Right atrium auricular region (tissue), 2 donors: ENCODE measurements at places on chromosomes 4 and X. TPM values are rescaled to one million over a fixed set of nuclear protein-coding genes. Genes with fewer than 3 reads are reported as not detected.
A peak's percentile ranks its signal among the peaks of the same experiment; 100 is the strongest.

- DNase-seq: peak; percentile 87
Measured at GRCh38 chrX:40107291-40108161, 9.8 kb upstream of the BCOR start.

- no peak for DNase-seq
Measured at GRCh38 chr4:8769645-8770517, 101.8 kb downstream of the HMX1 start.

GRCh38 chr4:120886191-120886590 lies 36.3 kb downstream of the PRDM5 start:
- no peak for DNase-seq

GRCh38 chr4:159097785-159098184 lies 5.1 kb upstream of the RAPGEF2 start:
- no peak for DNase-seq

Gene PPEF2
- not detected for total RNA-seq

GRCh38 chrX:45274576-45274975 lies 73.9 kb upstream of the DIPK2B start:
- DNase-seq: no peak
